ENCODE measurements at places on chromosomes 7 and 10.

DNA sequence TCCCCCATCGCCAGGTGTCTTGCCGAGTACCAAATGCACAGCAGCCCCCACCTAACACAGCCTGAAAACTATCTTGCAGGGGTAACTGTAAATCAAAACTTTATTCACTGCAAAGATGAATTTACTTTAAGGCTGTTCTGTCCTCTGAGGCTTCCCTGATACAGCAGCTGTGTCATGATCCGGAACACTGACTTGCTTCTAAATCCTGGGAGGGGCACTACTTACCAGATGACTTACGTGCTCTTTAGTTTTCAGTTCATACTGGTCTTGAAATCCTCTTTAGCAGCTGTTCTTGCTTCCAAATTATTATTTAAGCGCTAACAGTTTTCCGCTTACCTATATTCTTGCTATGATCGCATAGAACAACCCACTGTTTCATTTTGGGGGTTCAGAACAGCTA is 4.9 kb downstream of the DYNC1I1 start:
- DNase-seq = no peak

DNA sequence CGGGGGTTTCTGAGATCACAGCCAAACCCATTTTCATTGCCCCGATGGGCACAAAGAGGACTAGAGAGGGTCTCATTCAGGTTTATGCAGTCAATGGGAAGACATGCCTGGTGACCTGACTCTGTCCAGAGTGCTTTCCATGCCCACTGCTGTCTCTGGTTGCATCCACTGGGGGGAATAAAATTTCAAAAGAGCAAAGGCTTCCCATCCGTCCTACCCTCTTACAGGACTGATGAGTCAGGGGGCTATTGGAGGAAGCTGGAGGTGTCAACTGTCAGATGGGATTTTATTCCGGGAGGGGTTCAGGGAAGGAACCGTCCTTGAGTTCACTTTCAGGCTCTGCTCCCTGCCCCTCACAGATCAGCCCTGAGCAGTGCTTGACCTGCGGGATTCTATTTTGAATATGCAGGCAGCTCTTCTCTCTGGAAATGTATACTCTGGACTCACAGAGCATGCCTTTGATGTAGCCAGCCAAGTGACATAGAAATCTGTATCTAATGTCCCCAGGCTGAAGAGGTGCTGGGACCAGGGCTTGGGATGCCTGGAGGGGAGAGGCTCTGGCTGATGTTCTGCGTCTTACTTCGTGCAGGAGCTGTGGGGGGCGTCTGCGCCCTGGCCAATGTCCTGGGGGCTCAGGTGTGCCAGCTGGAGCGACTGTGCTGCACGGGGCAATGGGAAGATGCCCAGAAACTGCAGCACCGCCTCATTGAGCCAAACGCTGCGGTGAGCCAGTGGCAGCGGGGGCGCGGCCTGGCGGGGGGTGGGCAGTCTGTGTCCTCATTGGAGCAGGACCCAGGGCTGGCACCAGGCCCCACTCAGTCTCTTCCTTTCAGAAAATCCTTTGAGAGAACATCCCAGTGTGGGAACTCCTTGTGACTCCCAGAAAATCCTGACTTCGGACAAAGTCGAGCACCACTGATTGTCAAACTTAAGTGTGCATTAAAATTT is 12.0 kb downstream of the C10orf62 start:
- DNase-seq = no peak

DNA sequence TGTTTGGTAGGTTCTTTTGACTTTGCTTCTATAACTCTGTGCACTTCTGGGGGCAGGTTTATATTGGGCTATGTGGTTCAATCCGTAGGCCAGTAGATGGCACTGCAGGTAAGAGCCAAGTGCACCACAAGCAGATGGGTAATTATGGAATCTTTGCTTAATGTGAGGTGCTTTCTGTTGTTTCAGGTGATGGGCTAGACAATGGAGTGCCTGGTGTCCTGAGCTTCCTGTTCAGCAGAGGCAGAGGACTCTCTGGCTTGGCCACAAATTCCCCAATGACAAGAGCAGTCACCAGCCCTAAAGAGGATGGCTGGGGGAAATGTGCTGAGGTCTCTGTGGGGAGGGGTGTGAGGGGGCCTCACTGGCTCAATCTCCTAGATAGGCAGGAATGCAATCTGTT is 455.0 kb downstream of the CCSER2 start:
- DNase-seq = peak; percentile 55

GRCh38 chr10:58319599-58319998 is 15.2 kb upstream of the UBE2D1 start:
- DNase-seq = no peak

GRCh38 chr7:66522518-66522917 is 106.2 kb upstream of the KCTD7 start:
- DNase-seq = no peak

Measured in RKO (cell line).